ACHN (cell line): ENCODE measurements at places on chromosomes 13 and 19.

DNA sequence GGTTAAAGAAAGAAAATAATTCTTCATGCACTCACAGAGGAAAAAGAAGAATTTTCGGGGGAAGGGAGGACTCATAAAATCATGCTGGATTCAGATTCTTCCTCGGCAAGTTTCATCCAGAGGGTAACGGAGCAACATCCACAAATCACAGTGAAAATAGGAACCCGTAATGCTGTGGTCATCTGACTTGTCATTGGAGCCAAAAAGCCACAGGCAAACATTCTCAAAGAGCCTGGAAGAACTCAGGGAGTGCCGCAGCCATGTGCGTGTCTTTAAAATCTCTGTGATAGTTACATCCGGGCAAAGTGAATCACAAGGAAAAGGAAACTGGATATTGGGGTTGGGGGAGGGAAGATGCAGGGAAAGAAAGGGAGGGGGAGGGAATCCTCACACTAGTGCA lies 33.0 kb upstream of the VSTM2B start:
- no peak for DNase-seq

- no peak for DNase-seq
Observed at GRCh38 chr19:670609-671075, 5.5 kb upstream of the FSTL3 start.

- peak; percentile 66 for DNase-seq
Observed at GRCh38 chr13:23427342-23427843, 6.1 kb downstream of the SACS start.

DNA sequence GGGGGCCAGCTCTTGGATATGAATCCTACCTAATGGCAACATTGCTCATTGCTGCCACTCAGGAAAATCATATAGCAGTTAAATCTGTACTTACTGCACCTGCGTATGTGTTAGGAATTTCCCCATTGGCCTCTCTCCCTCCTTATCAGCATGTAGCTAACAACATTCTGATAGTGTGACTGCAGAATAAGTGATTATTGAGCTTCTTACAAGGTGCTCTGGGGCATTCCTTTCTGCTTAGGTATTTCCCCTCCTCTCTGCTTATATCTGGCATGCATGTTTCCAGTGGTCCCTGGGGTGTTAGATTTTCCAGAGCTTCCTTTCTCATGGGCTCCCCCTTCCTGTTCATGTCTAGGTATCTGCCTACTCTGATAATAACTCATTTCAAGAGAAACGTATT lies 414.1 kb upstream of the SLITRK1 start:
- no peak for DNase-seq

DNA sequence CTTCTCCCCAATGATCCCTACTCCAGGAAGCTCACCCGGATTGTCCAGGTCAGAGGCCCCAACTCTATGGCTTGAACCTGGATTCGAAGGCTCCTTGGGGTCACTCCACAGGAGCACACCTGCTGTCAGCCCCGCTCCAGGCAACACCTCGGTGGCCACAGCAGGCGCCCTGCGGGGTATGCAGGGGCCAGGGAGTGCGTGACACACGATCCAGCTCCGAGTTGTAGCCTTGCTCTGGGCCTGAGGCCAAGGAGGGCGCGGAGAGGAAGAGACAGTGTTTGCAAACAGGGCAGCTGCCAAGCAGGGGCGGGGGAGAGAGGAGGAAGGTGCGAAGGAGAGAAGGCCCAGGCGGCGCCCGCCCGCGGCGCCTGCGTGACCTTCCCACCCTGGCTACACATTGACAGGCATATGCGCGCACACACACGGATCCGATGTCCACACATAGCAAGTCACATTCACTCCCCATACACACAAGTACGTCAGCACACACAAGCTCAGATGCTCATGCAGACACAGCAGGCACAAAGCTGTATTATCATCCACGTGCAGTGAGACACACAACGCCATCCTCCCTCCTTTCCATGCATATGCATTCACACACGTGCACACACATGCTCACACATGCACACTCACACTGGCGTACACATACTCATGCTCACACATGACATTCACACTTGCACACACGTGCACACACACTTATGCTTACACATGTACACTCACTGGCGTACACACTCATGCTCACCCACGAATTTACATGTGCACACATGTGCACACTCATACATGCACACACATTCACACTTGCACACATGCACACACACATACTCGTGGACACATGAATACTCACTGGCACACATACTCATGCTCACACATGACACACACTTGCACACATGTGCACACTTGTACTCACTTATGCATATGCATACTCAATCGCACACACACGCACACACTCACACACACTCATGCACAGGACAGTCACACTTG lies 10.4 kb downstream of the SBK2 start:
- peak; percentile 41 for DNase-seq

- DNase-seq, result no peak
Observed at GRCh38 chr13:90122531-90122930, 1225.0 kb upstream of the MIR17HG start.

- no peak for DNase-seq
Observed at GRCh38 chr13:77349365-77349764, 22.5 kb upstream of the MYCBP2 start.

GRCh38 chr13:75647126-75647784 lies 11.1 kb downstream of the LMO7 start:
- no peak for DNase-seq

DNA sequence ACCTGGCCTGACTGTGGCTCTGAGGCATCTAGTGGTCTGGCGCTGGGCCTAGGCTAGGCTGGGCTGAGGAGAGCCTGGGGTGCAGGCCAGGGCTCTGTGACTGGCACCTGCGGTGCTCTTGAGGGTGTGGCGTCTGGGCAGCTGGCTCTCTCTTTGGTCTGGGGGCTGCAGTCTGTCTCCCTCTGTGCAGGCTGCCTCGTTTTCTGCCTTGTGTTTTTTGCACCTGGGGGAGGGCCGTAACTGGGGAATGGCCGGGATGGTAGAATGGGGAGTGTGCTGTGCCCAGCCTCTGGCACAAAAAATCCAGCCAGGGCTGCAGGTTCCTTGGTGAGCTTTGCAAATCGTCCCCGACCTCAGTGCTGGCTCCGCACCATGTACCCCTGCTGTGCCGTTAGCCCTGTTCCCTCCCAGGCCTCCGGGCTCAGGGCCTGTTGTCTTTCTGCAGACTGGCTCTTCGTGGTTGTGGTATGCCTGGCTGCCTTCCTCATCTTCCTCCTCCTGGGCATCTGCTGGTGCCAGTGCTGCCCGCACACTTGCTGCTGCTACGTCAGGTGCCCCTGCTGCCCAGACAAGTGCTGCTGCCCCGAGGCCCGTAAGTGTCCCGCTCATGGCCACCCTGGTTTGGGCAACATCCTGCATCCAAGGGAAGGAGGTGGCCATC lies 6.5 kb upstream of the USF2 start:
- no peak for DNase-seq

DNA sequence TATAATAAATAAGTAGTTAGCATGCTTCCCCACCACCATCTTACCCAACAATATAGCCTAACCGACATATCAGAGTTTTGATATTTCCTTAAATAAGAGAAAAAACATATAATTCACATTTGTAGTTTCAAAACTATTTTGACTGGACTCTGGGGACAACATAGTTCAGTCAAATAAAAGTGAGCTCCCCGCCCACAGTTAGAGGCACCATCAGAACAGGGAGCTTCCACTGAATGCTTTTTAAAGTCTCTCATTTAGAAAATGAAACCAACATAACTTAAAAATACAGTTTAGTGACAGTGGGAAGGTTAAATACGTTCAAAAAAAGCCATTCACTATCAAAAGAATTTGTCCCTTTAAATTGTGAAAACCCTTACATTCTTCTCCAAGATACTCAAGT lies 92.8 kb downstream of the EPSTI1 start:
- no peak for DNase-seq

GRCh38 chr13:44459674-44460073 lies 86.0 kb downstream of the SERP2 start:
- DNase-seq, result no peak

DNA sequence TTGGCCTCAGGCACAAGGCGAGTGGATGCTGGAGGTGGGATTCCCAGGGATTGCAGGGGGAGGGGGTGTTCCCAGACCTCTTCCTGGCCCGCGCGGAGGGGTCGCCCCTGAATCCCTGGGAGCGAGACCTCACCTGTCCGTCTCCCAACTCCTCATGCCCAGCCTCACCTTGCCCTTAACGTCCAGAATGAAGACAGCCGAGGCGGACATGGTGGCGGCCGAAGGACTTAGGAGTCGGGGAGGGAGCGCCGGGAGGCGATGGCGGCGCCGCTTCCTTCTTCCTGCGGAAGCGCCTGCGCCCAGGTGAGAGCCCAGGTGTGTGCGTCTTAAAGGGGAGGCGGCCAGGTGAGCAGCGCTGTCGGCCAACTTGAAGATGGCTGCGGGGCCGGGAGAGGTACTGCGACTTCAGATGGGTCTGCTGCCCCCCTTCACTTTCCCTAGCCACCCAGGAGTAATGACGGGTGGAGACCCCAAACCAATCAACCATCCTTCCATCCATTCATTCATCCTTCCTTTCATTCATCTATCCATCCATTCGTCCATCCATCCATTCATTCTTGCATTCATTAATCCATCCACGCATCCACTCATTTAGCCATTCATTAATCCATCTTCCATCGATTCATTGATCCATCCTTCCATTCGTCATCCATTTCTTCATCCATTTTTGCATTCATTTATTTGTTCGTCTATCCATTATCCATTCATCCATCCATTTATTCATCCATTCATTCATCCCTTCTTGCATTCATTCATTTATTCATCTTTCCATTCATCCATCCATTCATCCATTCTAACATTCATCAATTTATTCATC lies at the start of gene AP1M2:
Gene AP1M2 (minus strand): TSS at position 291 of the 817 bp plus-strand sequence. CDS start 81 bp downstream, at position 210.
- no peak for DNase-seq

DNA sequence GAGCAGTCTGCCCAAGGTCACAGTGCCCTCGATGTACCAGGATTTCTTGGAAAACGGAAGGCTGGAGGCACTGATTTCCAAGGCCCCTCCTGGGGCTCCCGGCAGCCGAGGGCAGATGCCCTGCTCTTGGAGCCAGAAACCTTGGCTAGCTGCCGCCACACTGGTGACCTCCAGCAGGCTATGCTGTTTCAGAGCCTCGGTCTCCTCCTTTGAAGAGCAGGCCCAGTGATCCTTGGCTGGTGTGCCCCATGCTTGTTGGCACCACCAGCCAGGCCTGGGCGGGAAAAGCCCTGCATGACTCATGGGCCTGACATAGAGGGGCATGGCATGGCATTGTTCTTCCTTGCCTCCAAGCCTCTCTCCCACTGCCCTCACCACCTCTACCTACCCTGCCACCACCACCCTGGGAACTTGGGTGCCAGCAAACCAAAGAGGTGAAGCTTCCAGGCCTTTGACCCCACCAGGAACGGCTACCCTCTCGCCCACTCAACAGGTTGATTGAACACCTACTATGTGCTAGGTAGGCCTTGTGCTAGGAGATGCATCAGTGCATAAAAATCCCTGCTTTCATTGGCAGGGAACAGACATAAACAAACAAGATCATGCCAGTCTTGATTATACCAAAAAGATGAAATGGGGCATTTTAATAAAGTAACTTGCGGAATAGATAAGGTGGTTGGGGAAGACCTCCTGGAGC lies 1.6 kb upstream of the CLEC11A start:
- DNase-seq, result peak; percentile 28

DNA sequence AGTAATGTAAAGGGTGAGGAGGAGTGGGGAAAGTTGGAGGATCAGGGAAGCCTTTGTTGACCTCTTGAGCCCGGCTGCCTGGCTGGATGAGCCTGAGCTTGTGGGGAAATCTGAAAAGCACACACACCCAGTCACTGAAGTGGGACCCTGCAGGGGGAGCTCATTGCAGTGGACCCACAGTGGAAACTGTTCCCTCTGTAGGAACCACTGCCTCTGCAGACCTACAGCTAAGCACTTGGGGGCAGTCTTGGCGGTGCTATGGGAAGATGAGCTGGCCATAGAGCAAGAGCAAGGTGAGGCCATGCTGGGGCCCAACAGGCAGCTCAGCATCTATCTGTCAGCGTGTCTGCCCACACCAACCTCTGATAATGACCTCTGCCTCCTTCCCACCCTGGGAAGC lies 294.8 kb downstream of the TSHZ3 start:
- peak; percentile 78 for DNase-seq

DNA sequence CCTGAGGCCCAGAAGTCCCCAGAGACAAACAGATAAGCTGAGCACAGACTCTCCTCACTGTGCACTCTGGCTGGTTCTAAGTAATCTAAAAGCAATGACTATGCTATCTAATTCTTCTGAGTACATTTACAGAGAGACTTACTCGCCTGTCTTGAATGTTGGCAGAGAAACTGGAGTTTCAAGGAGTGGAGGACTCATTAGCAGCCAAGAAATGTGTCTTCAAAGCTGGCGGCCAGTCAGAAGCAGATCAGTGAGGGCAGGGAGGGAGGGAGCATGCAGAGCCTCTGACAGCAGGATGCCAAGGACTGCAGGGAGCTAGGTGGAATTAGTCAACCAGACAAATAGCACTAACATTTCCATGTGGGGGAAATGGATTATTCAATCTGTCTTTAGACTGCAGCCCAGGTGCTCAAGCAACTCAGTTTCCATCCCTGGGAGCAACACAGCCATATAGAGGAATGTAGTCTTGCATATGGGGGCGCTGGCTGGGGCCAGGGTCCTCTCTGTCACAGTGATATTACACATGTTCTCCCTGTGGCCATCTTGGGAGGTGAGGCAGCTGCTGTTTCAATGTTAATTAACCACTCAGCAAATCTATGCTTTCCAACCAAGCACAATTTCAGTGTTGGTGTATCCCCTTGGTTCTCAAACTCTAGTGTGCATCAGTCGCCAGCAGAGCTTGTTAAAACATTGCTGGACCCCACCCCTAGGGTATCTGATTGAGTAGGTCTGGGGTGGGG lies 97.9 kb downstream of the CCNA1 start:
- peak; percentile 72 for DNase-seq

- DNase-seq, result no peak
Observed at GRCh38 chr13:102122147-102122546, 279.7 kb downstream of the FGF14 start.

DNA sequence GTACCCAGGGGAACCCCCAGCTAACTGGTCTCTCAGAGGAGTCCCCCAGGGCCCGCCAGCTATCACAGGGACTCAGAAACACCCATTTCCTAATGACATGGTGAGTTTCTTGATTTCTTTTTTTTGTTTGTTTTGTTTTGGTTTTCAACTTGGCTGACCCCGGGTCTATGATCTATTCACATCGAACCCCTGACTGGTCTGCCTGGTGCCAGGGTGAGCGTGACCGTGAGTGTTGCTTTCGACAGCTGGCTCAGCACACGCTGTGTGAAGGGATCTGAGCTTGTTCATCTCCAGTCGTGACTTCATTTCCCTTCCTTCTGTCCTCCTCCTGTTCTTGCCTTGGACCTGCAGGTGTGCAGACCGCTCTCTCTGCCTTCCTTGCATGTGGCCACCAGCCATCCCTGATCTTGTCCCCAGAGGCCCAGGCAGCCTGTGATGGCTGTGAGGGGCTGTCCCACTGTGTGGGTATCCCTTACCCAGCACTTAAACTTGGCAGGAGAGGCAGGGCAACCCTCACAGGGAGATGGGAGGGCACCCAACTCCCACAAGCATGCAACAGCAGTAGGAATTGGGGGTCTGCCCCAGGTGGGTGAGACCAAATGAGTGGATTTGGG lies 26.2 kb downstream of the TMEM161A start:
- DNase-seq, result no peak

DNA sequence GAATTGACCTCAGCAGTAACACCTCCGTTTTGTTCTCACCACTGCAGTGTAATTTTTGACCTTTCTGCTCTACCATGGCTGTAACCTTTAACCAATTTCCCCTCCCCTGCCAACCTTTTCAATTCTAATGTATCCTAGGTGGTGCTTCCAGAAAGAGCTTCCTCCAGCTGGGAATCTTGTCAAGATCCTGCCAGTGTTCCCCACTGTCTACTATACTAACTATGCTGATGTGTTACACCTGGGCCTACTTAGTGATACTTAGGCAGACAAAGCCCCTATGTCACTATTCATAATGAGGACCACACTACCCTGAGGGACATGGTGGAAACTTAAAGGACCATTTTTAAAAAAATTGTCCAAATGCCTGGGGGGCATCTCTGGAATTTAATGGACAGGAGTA lies 41.0 kb downstream of the MBNL2 start:
- no peak for DNase-seq
